C1 segment of cervical spinal cord (tissue), 14 donors: ENCODE measurements at places on chromosomes 16 and 17.

DNA sequence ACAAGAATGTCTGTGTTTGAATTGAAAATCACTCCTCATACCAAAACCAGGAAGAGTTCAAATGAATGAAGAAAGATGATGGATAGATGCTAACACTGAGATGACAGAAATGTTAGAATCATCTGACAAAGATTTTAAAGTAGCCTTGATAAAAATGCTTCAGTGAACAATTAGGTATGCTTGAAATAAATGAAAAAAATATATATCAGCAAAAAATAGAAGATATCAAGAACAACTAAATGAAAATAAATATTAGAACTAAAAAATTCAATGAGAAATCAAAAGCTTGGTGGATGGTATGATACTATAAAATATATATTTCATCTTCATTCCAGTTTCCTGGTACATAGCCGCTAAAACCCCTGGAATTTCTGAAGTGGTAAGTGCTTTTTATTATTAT lies 8.6 kb upstream of the ACSM3 start:
- no peak for DNase-seq

DNA sequence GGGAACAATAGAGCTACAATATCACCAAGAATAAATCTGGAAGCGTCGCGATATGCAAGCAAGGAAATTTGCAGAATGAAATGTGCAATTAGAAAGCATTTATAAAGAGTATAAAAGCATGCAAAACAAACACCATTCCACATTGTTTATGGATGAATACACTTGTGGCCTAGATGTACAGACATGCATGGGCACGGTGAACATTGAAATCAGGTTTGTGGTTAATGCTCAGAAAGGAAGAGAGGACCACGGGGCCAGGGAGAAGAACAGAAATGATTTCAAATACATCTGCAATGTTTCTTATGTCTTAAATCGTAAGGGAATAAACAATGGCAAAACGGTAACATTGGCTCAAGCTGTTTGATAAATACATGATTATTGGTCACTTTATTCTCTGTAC lies 235.9 kb downstream of the FOXL1 start:
- no peak for DNase-seq

GRCh38 chr16:86789621-86790051 lies 211.3 kb downstream of the FOXL1 start:
- DNase-seq = no peak

GRCh38 chr17:57182621-57183020 lies 73.7 kb upstream of the MSI2 start:
- DNase-seq = no peak

GRCh38 chr17:534071-534691 lies 180.5 kb downstream of the VPS53 start:
- DNase-seq = no peak

- no peak for DNase-seq
These were observed 14.3 kb downstream of the KATNIP start for GRCh38 chr16:27564224-27564623.

DNA sequence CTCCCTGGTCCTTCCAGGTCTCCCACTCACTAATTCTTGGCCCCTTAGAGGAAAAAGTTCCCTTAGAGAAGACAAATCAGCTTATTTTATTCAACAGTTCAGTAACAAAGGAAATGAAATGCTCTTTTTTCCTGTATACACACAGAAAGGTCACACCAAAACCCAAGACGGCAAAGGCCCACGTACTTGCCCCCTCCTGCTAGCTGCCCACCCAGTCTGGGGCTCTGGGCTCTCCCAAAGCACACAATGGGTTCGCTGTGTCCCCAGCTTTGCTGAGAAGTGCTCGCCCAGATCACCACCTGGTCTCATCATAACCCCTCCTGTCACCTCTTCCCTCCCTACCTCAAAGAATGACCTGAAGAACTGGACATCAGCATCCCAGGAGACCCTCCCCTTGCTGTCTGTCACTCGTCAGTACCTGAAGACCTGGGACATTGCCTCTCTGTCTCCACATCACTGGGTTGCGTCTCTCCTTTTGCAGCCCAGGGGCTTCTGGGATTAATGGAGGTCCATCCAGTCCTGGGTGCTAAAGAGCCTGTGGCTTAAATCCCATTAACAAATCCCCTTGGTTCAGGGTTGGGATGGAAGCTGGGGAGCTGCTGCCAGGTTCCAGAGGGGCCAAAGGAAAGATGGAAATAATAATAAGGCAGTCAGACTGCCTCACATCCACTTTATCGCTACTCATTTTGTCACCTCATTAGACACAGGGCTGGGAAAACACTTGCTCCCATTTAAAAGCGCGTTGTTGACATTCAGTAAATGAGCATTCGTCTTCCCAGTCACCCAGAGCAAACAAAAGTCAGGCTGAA lies 3.3 kb downstream of the SLC6A4 start:
- no peak for DNase-seq

DNA sequence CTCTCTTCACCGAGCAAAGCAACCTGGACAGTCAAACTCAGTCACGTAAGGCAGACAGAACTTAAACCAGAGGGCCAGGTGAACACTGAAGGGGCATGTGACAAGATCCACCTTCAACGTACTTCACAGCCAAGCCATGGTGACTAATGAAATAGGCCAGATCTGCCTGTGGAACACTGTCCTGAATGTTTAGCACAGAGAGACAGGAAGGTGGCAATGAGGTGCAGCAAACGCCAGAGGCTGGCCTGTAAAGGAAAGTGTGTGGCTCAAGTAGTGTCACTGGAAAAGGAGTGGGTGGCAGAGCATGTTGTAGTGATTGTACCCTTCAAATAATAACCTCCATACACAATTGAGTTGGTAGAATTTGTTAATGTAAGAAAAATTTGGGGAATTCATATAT lies 38.1 kb downstream of the SLC6A4 start:
- no peak for DNase-seq

GRCh38 chr16:89199241-89200123 lies 855 bp downstream of the SLC22A31 start:
- DNase-seq = no peak

GRCh38 chr16:58820411-58820810 lies 86.3 kb upstream of the GOT2 start:
- no peak for DNase-seq

DNA sequence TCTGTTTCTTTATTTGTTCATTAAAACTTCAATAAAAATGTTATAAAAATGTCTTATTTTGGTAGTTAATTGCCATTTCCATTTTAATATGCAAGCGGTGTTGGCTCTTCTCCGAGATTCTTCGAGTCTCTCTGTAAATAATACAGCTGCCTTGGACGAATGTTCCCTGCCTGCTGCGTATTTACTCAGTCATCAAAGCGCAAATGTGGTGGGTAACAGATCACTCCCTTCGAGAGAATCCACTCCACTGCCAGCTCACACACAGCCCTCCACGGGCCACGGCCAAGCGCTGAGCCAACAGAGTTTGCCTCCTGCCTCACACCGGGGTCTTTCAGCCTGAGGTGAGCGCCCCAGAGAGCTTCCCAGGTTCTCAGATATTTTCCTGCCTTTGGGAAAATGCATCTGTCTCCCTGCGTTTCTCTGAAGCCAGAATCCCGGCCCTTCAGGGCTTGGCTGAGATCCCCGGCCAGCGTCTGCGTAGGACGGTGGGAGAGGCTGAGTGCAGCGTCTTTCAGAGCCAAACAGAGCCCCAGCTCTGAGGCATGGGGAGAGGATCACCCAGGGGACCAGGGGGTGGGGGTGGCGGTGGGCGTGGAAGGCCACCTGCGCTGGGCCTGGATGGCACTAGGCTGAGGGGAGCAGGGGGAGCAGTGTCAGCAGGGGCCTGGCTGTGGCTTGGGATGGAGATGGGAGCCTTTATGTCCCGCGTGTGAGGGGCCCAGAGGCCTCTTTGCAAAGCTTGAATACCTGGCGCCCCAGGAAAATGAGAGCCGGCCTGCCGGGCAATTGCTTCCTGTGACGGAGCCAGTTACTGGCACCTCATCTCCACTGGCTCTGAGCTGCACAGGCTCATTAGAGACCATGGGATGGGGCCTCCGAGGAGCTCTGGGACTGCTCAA lies 248.7 kb downstream of the RBFOX3 start:
- DNase-seq = no peak

DNA sequence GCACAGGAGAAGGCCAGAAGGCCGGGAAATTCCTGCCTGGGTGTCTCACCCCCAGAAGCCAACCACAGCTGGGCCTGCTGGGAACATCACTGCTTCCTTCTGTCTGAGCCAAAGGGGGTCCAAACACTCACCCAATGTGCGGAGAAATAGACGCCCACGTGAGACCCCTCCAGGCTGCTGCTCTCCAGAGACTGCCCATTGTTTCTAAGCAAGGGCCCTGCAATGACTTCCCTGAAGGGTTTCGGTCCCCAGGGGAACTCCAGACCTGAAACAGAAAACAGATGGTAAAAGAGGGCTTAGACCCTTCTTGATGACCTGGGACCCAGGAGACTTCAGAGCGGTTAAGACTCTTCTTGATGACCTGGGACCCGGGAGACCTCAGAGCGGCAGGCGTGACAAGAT lies 41.3 kb downstream of the MRM3 start:
- DNase-seq = no peak

DNA sequence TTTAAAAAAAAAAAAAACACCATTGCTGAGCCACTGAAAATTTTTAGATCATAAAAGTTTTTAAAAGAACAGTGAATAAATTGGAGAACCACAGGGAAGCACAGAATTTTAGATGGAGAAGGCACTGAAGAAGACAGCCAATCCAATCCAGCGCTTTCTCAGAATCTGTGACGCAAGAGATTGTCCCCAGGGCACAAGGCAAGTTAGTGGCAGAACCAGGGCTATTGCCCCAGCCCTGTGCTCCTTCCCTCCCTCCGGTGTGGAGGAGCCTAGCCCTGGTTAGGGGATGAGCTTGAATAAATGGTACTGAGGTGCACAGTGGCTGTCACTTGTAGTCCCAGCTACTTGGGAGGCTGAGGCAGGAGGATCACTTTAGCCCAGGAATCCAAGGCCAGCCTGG lies 108.3 kb downstream of the ZNF423 start:
- no peak for DNase-seq

- DNase-seq = no peak
These were observed 4.7 kb downstream of the PLEKHG4 start for GRCh38 chr16:67283826-67284555.

- DNase-seq = no peak
These were observed 41.7 kb upstream of the MGAT5B start for GRCh38 chr17:76826330-76827068.

GRCh38 chr16:84952335-84953189 lies 58.8 kb downstream of the ZDHHC7 start:
- DNase-seq = peak; percentile 43

DNA sequence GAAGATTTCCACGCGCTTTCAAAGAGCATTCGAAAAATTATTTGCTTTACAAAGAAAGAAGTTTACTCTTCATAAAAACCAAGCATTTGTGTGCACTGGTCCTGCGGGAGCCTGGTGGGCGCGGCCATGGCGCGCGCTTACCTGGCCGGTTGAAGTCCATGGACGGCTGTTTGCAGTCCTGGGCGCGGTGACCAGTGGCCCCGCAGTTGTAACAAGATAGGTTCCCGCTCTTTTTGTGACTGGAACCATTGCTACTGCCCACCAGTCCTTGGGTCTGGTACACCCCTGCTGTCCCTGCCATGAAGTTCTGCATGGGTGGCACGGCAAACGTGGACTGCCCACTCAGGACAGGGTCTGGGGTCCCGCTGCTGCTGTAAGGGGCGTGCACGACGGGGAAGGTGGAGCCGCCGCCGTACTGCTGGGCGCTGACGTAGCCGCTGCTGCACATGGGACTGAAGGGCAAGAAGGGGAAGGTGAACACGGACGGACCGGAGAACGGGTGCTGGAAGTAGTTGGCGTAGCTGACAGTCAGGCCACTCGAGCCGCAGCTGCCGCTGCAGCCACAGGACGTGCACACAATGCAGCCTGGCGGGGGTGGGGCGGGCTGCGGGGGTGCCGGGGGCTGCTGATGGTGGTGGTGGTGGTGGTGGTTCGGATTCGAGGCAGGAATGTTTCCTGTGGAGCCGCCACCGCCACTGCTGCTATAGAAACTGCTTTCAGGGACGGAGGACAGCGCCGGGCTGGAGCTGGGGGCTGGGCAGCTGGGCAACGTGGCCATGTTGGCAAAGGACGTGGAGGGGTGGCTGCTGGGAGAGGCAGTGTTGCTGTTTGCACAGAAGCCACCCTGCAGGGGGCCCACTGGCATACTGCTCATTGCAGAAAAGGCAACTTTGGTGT lies 19.5 kb downstream of the MAP1LC3B start:
- no peak for DNase-seq
